Omental fat pad (tissue), 4 donors: ENCODE measurements at places on chromosomes 4 and X.

DNA sequence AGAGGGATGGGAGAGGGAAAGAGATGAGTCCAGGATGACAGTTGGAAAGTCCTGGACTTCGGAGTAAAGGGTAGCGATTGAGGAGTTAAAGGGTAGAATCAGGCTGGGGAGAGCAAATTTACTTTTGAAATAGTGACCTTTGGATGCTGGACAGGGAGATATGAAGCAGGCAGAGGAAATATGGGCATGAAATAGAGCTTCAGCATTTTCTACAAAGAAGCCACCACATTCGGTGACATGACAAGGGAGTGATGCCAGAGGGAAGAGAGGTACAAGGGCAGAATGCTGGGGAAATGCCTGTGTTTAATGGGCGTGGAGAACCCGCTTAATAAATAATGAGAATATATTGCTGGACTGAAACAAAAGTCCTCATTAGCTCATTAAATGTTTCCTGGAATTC, 92.7 kb downstream of the TBL1X start:
- no peak for DNase-seq

DNA sequence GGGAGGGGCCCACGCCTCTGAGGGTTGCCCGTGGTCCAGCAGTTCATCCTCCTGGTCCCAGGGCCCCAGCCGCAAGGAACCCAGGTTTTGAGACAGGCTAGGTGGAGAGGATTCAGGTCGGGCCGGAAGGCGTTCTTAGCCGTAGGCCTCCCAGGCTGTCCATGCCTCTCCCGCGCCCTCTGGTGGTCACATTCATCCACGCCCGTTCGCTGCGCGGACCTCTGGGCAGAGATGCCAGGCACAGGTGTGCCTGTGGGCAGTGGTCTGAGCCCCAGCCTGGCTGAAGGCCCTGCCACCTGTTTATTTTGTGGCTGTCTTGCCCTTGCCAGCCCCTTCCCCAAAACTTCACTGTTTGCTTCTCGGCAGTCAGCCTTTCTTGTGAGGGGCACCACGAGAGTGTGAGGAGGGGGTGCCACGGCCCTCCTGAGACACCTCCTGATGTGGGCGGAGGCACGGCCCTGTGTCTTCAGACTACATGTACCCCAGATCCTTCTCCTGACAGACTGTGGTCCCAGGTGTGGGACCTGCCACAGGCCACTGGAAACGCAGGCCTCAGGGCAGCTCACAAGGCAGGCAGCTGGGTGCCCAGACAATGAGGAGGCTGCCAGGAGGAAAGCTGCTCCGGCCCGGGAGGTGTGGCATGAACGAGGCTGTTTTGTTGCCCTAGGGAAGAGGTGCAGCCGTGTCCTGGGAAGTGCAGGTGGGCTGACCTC, 5.0 kb downstream of the UVSSA start:
- DNase-seq = peak; percentile 89

DNA sequence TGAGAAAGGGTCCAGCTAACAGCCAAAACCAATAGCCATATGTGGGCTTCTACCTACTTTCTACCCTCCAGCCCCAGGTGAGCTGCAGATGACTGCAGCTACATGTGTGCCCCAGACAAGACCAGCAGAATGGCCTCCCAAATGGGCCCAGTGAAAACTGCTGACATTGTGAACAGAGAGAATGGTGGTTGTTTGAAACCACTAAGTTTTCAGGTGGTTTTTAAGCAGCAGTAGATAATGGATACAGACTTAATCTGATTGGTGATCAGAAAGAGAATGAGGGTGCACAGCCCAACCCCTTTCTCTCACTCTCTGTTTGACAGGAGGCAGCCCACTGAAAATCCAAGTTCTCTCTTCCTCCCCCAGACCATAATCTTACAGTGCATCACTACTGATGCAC, 42.5 kb upstream of the BBS12 start:
- DNase-seq = no peak

DNA sequence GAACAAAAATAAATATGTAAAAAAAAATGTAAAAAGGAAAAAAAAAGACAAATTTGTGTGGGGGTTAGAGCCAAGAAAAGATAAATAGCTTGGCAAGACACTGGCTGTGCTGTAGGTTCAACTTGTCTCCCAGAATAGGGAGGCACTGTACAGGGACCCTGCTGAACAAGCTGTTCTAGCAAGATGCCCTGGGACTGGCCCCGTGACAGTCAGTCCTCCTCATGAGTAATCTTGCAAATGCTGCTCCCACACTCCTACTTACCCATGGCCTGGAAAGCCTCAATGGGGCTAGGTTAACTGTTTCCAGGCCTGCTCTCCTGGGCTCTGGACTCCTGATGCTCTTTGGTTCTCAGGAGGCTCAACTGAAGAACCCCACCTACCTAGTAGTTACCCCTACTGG, 106.8 kb downstream of the ATG4A start:
- DNase-seq = no peak

DNA sequence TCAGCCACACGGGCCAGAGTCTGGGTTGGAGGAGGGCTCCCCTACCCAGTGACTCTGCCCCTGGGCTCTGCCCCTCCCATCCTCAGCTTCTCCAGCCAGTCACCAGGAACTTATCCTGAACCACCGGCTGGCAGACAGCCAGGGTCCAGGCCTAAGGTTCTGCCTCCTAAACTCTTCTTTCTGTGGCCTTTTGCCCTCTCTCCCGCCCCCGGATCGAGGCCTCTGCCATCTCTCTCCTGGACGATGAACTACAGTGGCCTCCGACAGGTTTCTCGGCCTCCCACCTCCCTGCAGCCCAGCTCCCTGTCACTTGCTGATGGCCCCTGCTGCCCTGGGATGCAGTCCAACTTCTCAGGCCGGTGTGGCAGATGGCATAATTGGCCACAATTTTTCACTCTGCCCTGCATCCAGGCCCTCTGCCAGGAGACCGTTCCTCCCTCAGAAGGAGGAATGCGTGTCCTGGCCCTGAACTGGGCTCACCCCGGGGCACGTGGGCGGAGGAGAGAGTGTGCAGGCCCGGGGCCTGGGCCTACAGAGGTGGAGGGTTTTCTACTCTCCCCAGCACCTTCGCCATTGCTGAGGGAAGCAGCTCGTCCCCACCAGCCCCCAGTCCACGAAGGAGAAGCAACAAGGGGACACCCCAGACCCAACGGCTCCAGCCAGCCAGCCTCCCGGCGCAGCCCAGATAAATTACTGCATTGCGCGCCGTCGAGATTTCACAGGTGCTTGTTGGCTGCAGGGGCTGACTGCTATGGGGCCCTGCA, 81.9 kb upstream of the LRPAP1 start:
- no peak for DNase-seq

DNA sequence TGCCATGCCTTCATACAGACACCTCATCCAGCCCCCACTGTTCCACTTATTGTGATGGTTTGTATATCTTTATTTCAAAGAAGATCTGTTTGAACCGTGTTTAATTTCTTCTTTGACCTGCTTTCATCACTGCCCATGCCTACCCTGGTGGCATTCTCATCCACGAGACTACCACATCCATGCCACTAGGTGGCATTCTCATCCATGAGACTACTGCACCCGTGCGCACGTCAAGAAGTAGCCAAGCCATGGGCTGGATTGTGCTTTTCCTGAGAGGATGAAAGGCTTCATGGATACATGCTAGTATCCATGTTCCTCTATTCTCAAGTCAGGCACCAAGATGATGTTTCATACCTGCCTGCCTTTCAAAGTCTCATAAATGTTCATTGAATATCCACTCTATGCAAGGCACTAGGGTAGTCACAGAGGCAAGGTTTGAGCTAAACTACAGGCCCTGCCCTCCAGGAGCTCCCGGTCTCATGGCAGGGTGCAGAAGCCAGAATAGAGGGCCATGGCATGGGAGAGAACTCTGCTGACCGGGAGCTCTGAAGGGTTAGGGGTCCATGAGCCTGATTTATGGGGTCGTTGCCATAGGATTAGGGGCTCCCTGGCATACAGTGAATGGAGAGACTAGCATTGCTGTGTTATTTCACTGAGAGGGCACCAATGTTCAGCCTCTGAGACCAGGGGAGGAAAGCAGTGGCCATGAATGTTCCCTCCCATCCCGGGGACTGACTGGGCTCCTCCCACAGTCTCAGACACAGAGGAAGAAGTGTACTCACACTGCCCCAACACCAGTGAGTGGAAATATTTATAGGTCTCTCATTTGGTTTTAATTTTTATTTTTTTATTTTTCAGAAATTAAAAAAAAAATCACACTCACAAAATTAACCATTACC, 24.8 kb upstream of the EOLA2 start:
- DNase-seq = no peak

GRCh38 chr4:39330353-39330752, 35.8 kb downstream of the RFC1 start:
- no peak for DNase-seq

GRCh38 chr4:164828955-164829354, 48.0 kb upstream of the APELA start:
- no peak for DNase-seq

DNA sequence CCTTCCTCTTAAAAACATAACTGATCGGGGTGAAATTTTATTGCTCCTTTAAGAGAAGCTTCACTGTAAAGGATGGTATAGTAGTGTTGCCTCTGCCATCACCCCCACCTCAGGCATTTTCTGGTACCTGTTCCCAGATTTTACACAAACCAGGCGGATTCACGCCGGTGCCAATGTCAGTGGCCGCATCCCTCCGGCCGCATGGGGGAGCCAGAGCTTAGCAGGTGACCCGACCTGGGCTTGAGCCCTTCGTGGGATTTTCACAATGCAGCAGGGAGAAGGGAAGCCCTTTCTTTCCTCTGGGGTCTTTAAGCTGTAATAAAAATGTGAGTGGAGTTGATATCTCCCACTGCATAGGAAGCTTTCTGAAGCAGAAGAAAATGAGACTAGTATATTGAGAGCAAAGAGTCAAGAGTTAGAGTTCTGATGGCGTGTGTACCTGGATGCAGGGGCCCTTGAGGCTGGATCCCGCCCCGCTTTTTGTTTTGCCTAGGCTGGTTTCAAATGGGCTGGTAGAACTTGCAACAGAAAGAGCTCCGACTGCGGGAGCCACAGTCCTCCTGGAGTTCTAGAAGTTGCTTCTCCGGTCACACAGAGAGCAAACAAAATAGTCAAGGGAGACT, 59.4 kb downstream of the POLR2B start:
- peak; percentile 46 for DNase-seq

DNA sequence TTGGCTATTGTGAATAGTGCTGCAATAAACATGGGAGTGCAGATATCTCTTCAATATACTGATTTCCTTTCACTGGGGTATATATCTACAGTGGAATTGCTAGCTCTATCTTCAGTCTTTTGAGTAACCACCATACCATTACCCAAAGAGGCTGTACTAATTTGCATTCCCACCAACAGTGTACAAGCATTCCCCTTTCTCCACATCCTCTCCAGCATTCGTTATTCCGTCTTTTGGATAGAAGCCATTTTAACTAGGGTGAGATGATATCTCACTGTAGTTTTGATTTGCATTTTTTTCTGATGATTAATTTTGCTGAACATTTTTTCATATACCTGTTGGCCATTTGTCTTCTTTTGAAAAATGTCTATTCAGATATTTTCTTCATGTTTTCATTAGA, 110.3 kb downstream of the PRDM5 start:
- no peak for DNase-seq

GRCh38 chr4:23828779-23829178, 61.1 kb downstream of the PPARGC1A start:
- DNase-seq = no peak

DNA sequence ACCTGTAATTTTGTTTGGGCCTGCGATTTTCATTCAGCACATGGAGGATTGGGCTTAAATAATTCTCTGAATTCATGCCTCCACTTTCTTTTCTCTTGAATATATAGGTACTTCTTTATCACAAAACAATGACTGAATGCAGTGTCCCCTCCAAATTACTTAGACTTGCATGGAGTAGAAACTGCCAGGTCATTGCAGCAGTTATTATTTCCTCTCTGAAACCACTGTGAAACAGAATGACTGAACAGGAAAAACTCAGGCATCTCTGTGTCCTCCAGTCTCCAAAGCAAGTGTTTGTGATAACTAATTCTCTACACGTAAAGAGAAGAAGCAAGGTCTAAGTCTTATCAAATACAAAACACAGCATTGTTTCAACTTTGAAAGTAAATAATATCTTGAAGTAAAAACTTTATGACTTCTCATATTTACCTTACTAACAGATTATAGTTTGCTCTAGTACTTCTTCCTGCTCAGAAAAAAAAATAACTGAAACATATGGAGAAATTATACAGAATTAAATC, 144.5 kb upstream of the DIAPH2 start:
- DNase-seq = no peak

- no peak for DNase-seq
Observed at GRCh38 chr4:15161439-15161838, 159.2 kb downstream of the CPEB2 start.

DNA sequence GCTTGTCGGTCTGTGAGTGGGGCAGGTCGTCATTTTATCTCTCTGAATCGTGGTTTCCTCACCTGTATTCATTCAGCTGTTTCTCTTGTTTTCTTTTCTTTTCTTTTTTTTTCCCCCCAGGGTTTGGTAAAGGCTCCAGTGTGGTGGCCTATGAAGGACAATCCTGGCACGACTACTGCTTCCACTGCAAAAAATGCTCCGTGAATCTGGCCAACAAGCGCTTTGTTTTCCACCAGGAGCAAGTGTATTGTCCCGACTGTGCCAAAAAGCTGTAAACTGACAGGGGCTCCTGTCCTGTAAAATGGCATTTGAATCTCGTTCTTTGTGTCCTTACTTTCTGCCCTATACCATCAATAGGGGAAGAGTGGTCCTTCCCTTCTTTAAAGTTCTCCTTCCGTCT, 41.4 kb downstream of the MAP7D3 start:
- no peak for DNase-seq

DNA sequence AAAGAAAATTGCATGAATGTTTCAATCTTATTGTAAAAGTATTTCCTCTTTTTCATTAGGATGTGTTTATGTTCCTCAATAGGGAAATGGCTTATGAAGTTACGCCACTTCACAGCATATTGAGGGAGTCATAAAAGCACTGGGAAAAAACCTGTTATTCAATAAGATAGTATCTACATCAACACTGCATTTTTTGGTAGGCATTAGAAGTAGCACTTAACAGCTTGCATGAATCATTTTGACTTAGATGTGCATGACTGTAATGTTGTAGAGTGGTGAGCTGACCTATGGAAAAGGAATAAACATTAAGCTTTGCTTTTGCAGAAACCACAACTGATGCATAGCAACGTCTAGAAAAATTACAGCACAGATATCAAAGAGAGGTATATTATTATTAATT, 111.2 kb upstream of the GRXCR1 start:
- DNase-seq = no peak

DNA sequence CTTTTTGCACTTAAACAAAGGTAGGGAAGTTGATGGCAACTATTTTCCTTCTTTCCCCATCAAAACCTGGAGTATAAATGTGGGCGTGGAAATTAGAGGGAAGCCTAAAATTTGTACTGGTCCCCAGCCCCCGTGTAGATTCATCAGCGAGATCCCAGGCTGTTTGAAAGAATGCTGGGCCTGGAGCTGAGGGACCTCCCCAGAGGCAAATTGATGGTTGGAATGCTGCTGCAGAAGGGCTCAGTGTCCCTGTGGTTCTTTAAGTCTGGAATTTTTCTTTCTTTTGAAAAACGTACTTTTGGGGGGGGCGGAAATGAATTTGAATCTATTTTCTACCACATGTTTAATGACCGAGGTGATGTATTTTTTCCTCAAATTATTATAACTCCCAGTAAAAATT, 197.2 kb downstream of the CBR4 start:
- no peak for DNase-seq

- no peak for DNase-seq
Observed at GRCh38 chr4:64559571-64559970, 150.3 kb upstream of the TECRL start.

- DNase-seq = no peak
Observed at GRCh38 chrX:119194621-119195020, 41.5 kb upstream of the PGRMC1 start.
